ENCODE measurements at places on chromosomes 11 and 22.
A peak's percentile ranks its signal among the peaks of the same experiment; 100 is the strongest.

GRCh38 chr22:45341498-45341897 lies 31.8 kb downstream of the FAM118A start:
- DNase-seq, result no peak

GRCh38 chr11:71787098-71787823 lies 45.7 kb upstream of the DEFB108B start:
- DNase-seq, result peak; percentile 88

DNA sequence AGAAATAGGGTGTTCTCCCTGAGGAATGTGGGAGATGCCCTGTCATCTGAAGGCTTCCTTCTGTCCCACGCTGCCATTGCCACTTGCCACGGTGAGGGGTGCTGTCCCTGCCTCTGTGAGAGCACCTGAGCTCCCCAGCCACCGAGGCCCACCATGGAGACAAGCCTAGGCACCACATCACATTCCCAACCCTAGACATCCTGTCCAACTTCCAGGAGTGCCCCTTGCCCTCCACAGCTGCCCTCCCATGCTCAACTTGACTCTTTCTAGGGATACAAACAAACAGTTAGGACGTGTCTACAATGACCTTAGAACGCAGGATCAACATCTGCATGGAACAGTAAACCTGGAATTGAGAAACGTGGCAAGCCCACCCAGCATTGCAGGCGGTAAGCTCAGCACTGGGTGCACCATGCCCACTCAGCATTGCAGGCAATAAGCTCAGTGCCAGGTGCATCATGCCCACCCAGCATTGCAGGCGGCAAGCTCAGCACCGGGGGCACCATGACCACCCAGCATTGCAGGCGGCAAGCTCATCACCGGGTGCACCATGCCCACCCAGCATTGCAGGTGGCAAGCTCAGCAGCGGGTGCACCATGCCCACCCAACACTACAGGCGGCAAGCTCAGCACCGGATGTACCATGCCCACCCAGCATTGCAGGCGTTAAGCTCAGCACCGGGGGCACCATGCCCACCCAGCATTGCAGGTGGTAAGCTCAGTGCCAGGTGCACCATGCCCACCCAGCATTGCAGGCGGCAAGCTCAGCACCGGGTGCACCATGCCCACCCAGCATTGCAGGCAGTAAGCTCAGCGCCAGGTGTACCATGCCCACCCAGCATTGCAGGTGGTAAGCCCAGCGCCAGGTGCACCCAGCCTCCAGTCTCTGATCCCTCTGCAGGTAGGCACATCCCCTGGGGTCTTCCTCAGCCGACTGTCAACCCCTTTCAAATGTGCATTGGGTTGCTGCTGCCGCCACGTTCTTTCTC lies 1463.9 kb downstream of the TBC1D22A start:
- no peak for DNase-seq

GRCh38 chr11:6547177-6547576 lies 50.1 kb downstream of the DNHD1 start:
- no peak for DNase-seq

GRCh38 chr11:83349296-83349695 lies 63.1 kb upstream of the CCDC90B start:
- no peak for DNase-seq

Measured in AG08396 (cell line).